ENCODE measurements at places on chromosomes 16 and 17.

DNA sequence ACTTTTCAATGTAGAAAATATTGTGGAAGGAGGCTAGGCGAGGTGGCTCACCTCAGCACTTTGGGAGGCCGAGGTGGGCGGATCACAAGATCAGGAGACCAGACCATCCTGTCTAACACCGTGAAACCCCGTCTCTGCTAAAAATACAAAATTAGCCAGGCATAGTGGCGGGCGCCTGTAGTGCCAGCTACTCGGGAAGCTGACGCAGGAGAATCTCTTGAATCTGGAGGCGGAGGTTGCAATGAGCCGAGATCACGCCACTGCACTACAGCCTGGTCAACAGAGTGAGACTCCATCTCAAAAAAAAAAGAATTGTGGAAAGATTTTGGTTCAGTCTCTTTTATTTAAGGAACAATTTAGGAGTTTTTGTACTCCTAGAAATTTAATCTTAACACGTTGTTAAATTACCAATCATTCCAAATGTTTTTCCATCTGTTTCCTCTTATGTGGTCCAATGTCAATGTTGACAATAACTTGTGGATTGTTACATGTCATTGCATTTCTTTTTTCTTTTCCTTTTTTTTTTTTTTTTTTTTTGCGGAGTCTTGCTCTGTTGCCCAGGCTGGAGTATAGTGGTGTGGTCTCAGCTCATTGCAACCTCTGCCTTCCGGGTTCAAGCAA is 124.6 kb upstream of the HAS3 start:
- no peak for DNase-seq

DNA sequence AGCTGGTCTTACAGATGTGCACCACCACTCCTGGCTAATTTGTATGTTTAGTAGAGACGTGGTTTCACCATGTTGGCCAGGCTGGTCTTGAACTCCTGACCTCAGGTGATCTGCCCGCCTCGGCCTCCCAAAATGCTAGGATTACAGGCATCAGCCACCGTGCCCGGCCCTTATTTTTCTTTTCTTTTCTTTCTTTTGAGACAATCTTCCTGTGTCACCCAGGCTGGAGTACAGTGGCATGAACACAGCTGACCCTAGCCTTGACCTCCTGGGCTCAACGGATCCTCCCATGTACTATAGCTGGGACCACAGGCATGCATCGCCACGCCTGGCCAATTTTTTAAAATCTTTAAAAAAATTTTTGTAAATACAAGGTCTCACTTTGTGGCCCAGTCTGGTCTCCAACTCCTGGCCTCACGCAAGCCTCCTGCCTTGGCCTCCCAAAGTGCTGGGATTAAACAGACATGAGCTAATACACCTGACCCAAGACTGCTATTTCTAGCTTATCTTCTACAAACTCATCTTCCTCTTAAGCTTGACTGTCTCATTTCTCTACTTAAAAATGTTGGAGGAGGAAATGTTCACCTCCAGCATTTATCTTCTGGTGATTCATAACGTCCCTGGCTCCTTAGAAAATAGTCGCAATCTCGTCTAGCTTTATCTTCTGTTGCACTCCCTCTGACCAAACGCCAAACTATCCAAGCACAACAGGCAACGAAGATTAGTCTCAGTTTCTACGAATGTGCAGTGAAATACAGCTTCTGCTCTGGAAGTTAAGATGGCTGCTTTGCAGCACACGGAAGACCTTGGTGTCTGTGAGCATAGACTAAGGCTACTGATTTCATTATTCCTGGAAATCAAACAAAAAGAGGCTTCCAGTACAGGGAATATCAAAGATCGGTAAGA is 8.2 kb upstream of the TMEM94 start:
- DNase-seq: no peak

DNA sequence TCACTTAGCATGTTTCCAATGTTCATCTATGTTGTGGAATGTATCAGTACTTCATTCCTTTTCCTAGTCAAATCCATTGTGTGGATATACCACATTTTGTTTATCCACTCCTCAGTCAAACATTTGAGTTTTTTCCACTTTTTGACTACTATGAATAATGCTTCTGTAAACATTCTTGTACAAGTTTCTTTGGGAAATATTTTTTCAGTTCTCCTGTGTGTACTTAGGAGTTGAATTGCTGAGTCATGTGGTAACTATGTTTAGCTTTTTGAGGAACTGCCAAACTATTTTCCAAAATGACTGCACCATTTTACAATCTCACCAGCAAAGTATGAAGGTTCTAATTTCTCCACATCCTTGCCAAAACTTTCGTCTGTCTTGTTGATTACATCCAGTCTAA is 223.7 kb upstream of the AXIN2 start:
- no peak for DNase-seq

- no peak for DNase-seq
These were observed 9.3 kb upstream of the ADGRG1 start for GRCh38 chr16:57619133-57619605.

- DNase-seq: no peak
These were observed 79.6 kb downstream of the MGAT5B start for GRCh38 chr17:76947771-76948170.

GRCh38 chr17:7684851-7685532 is 2.3 kb downstream of the TP53 start:
- DNase-seq: no peak

GRCh38 chr16:1772908-1773702 is at the start of gene MRPS34:
Gene MRPS34 (minus strand): TSS chr16:1773134. CDS start chr16:1773119, 15 bp downstream.
- peak; percentile 91 for DNase-seq

- DNase-seq: no peak
These were observed 38.9 kb downstream of the SLFN12L start for GRCh38 chr17:35498448-35499178.

- no peak for DNase-seq
These were observed 80.4 kb downstream of the CDYL2 start for GRCh38 chr16:80723981-80724380.

- DNase-seq: no peak
These were observed 88.6 kb downstream of the CACNG3 start for GRCh38 chr16:24344784-24345183.

DNA sequence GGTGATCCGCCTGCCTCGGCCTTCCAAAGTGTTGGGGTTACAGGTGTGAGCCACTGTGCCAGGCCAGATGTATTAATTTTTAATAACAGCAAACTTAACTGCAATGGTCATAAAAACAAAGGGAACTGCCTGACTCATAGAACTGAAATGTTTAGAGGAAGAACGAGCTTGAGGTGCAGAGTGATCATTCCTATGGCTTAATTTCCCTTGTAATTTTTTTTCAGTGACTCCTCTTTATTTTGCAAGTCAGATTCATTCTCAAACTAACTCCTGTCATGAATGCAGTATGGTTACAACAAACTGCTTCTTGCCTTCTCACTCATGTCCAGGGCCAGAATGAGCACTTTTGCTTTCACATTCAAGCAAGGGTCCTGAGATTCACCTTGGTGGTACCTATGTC is 231.3 kb downstream of the HAPSTR1 start:
- DNase-seq: no peak

DNA sequence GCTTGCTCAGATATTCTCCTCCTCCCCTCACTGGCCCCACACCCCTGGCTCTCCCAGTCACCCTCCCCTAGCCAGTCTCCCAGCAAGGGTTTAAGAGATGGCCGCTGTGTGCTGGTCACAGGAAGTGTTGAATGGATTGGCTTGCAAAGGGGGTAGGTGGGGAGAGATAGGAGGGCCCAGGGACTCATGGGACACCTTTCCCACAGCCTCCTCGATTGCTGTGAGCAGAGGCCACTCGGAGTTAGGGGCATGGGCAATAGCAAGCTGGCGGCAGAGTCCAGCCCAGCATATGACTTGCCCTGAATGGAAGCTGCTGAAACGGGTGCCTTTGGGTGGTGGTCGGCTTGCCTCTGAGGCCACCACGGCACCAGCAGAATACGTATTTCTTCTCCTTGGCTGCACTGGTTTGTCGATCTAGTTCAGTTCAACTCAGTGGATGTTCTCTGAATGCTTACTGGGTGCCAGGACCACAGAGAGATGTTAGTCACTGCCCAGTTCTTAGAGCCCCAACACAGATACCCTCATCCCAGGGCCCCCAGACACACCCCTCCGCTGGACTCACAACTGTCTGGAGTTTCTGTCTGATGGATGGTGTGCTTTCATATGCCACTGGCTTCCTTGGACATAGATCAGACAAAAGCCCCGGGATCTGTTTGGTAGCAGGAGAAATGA is 6.0 kb downstream of the WFIKKN2 start:
- no peak for DNase-seq

GRCh38 chr17:37182786-37183465 is 192.9 kb upstream of the C17orf78 start:
- no peak for DNase-seq

- no peak for DNase-seq
These were observed 329.2 kb downstream of the HS3ST3B1 start for GRCh38 chr17:14630046-14630445.

DNA sequence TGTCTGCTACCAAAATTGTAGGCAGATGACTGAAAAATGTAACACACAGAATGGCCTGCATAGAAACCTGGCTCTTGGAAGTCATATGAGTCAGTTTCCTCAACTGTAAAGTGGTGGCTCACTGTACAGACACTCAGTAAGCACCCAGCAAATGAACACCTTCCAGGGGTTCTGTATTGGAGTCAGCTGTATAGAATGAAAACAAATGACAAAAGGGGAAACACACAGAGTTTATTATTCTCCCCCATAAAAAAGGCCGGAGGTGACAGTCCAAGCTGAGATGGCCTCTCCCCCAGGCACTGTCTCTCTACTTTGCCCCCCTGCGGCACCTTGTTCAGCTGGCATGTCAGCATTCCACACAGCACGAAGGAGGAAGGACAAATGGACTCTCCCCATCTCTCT is 6.2 kb upstream of the MEOX1 start:
- no peak for DNase-seq

- no peak for DNase-seq
These were observed 275.5 kb upstream of the SOX9 start for GRCh38 chr17:71845337-71845736.

DNA sequence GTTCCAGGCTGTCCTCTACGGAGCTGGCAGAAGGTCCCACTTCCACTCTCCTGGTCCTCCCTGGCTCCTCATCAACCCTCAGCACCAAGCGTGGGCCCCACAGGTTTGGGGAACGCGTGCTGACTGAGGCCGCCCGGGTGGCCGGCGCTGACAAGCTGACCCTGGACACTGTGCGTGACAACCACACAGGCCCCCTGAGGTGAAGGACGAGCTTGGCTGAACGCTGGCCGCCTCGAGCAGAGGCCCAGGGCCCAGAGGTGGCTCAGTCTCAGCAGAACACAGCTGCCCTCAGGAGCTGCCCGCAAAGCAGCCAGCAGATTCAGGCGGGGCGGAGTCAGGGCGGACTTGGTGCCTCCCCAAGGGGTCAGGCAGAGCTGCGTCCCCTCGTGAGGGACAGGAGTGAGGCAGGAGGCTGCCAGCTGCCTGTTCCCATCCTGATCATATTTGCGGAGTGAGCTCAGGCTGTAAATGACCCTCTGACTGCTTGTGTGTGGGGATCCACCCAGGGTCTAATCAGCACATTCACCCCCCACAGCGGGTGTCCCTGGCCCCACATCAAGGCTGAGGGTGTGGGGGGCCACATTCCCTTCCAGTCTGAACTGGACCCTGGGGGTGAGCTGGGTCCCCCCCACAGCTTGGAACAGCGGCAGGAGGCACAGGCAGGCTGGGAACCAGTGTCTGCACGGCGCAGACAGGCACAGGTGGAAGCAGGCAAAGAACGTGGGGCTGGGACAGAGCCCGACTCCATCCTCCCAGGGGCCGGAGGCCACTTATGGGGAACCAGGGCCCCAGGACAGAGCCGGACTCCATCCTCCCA is 105.1 kb upstream of the METRNL start:
- peak; percentile 50 for DNase-seq

DNA sequence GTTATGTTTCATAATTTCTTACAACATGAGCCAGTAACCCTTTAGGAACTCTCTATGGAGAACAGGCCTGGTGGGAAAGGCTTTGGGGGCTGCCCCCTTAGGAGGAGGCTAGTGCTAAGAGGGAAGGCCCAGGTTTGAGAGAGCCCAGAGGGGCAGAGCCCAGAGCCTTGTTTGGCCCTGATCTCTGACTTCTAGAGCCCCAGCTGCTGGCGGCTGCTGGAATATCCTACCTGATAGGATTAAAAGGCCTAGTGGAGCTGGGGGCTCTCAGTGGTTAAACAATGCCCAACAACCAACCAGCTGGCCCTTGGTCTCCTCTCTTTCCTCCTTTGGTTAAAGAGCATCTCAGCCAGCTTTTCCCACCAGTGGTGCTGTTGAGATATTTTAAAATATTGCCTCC is 54.1 kb downstream of the IGF2BP1 start:
- no peak for DNase-seq

- DNase-seq: no peak
These were observed 4.9 kb downstream of the SLFN14 start for GRCh38 chr17:35555691-35556090.

- no peak for DNase-seq
These were observed 2.5 kb downstream of the DNAI2 start for GRCh38 chr17:74276541-74277009.

- no peak for DNase-seq
These were observed 225.5 kb downstream of the SOX9 start for GRCh38 chr17:72346306-72346705.

- DNase-seq: no peak
These were observed 80.3 kb downstream of the TNRC6C start for GRCh38 chr17:78038748-78039288.

GRCh38 chr16:2981899-2982250 is 1.6 kb upstream of the PKMYT1 start:
- no peak for DNase-seq

- DNase-seq: no peak
These were observed 50.9 kb downstream of the CDH11 start for GRCh38 chr16:65070831-65071432.

DNA sequence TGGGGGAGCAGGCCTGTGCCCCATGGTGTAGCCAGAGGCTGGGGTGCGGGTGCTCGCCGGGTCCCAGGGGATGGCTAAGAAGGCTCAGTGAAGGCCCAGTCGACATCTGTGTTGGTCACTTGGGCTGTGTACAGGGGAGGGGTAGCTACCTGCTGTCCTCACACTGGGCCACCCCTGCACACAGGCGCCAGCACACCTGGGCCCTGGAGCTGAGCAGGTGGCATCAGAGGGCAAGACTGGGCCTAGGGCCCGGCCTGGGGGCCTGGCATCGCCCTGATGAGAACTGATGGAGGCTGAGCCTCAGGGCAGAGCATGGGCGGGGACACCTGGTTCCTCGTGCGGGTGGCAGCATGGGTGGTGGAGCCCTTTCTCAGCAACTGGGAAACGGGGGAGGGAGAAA is 870 bp upstream of the CTRB2 start:
- DNase-seq: no peak

GRCh38 chr17:80453998-80454556 is 22.3 kb downstream of the NPTX1 start:
- no peak for DNase-seq

- no peak for DNase-seq
These were observed 96.6 kb upstream of the SMIM36 start for GRCh38 chr17:55607731-55608341.

GRCh38 chr17:48046296-48046695 is 1.9 kb upstream of the NFE2L1 start:
- DNase-seq: no peak

GRCh38 chr16:26348095-26348494 is 656.3 kb downstream of the HS3ST4 start:
- DNase-seq: no peak

- no peak for DNase-seq
These were observed 4.0 kb downstream of the KSR1 start for GRCh38 chr17:27460196-27460725.
